ENCODE measurements at places on chromosomes 2 and 18.

- no peak for DNase-seq
Measured at GRCh38 chr2:12120281-12121150, 374.1 kb downstream of the LPIN1 start.

GRCh38 chr2:194126418-194126817 lies 1530.6 kb upstream of the SLC39A10 start:
- DNase-seq, result no peak

DNA sequence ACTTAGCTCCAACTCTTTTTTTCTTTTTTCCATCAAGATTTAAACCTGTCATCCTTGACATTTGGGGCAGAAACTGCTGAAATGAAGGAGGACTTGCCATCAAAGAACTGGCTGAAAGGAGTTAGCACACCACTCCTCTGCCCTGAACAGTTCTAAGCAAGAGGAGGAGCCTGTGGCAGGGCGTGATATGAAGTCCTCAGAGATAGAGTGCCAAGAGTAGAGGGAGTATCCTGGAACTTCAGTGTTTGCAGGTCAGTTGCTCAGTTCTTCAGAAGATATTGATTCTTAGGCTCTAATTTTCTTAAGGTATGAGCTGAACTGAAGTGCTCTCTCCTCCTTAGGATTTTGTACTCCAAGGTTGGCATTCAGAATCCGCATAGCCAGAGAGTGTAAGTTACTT lies 15.2 kb downstream of the NABP1 start:
- no peak for DNase-seq

DNA sequence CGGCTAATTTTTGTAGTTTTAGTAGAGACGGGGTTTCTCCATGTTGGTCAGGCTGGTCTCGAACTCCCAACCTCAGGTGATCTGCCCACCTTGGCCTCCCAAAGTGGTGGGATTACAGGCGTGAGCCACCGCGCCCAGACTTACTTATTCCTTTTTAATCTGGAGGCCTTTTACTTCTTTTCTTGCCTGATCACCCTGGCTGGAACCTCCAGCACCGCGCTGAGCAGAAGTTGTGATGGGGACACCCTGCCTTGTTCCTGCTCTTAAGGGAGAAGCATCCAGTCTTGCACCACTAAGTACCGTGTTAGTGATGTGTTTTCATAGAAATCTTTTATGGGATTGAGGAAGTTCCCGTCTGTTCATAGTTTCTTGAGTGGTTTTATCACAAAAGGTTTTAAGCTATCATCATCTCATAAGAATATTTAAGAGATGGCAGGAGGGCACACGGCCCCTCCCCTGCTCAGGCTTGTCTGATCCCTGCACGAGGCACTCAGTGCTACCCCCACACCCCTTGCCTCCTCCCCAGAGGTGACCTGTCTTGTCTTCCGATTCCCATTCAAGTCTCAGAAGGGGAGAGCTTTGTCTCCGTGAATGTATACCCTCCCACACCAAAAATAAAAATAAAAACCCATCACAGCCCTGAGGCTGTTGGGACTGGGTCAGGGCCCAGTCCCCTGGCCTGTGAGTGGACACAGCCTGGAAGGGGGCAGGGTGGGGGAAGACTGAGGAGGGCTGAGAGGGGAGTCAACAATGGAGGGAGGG lies 65.3 kb upstream of the SMAD7 start:
- no peak for DNase-seq

GRCh38 chr18:69397096-69397495 lies 3.6 kb upstream of the DOK6 start:
- no peak for DNase-seq

GRCh38 chr2:135582383-135582782 lies 51.1 kb downstream of the R3HDM1 start:
- no peak for DNase-seq

- no peak for DNase-seq
Measured at GRCh38 chr2:43329637-43330036, 103.2 kb upstream of the ZFP36L2 start.

DNA sequence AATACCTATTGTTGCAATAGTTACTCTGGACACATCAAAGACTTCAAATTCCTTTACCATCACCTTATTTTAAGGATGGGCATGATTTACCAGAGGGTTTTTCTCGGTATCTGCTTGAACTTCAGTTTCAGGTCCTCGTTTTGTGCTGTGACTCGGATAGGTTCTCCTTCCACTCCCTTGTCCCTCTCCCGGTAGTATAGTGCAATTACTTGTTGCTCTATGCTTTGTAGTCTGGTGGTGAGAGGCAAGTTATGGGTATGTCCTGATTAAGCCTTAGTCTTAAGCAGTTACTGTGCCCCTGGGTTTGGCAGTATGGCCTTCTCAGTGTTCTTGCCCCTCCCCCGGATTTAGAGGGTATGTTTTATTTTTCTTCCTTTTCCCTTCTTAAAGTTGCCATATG lies 96.6 kb downstream of the RHBDD1 start:
- DNase-seq, result no peak

DNA sequence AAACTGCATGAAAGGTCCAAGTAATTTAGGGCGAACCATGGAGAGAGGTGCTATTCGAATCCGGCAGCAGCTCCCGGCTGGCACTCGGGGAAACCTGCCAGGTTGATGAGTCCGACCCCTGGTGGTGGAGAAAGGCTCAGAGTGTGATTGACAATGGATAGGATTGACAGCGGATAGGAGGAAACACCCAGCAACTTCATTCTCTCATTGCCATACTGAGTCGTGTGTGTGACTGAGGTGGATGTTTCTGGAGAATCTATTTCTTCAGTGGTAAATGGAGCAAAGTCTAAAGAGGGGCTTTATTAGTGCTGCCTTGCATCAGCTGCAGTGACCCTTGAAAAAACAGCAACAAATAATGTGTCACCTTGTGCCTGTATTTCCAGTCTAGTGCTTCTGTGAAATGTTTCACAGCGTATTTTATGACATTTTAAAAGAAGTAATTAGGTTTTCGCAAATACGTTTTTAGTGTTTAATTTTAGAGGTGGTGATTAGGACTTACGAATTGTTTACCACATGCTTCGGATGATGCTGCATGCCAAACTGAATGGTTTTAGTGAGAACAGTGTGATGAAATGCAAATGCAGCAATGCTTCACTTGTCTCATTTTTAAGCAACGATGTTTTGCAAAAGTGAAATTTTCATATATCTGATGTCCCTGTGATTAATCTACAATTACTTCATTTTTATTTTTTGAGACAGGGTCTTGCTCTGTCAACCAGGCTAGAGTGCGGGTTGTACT lies 102.0 kb downstream of the DCDC2C start:
- no peak for DNase-seq

DNA sequence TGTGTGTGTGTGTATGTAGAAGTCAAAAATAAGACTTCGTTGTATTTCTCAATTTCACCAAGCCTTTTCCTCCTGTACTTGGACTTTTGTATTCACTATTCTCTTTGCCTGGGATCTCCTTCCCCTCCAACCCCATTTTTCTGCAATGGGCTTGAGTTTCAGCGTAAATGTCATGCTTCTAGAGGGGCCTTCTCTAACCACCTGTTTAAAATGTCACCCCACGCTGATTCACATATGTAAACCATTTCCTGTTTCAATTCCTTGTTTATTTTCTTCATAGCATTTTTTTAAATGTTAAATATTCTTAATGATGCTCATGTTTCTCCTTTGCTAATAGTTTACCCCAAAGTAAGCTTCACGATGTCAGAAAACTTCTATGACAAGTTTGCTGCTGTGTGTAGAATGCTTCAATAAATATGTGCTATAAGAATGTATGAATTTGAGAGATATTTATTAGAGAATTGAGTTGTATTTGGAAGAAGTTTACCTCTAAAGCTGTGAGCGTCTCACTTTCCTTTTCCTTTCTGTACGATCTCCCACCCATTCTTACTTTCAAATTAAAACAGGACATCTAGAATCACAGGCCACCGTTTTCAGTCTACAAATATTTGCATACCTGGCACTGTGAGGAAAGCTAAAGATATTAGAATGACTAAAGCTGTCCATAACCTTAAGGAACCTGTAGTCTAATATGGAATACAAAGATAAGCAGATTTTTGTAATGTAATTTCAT lies 762.4 kb downstream of the LRRTM4 start:
- DNase-seq, result no peak

DNA sequence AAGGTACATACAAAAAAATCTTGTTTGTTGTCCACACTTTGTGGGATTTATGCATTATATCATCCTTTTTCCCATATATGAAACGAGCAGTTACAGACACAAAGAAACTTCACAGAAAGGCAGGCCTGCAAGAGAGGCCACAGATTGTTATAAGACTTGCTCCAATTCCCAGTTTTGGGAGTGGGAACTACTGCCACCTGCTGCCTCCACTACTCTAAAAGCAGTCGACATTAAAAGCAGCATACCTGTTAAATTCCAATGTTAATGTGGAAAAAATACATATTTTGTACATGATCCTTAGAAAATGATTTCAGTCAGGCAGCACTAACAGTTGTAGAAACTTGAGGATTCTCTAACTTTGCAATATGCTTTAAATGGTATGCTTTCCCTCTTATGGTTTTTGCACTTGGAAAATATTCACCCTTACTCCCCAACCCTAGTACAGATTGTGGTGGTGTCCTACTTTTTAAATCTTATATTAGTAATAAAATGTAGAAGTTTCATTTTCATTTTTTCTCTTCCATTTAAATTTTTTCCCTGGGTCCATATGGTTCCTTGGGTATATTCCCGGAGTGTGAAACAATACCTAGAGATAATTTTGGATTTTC lies 37.9 kb downstream of the SLC38A11 start:
- peak; percentile 18 for DNase-seq

DNA sequence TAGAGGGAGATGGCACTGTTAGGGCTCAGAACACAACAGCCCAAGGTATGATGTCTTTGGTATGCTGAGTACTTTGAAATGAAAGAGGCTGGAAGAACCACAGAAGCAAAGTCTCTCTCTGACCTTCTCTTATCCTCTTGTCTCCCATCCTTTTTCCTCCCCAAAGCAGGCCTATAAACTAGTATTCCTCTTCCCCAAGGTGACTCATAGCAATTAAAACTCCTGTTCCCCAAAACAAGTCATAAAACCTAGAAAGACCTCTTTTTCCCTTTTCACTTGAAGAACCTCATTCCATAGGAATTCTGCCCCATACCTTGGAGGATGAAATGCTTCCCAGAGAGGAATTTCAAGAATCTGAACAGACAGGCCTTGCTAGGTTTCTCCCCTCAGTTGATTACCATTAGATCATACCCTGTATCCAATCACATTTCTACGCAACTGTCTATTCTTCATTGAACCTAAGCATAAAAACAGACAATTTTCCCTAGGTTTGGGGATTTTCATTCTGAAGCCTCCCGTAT lies 25.7 kb downstream of the MDH1 start:
- no peak for DNase-seq

DNA sequence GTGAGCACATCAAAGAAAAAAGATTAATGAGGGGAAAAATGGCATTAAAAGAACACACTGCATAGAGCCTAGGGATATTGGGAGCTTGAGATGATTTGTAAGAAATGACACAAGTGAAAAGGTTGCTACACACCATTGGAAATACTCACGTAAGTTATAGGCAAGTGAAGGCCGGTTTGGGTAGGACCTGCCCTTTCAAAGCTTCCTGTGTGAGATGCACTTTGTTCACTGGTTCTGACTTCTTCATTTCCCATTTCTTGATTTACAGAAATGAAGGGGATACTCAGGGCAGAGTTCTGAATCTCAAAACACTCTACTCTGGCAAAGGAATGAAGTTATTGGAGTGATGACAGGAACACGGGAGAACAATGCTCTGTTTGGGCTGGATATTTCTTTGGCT lies at the start of gene IL18RAP:
Gene IL18RAP (plus strand): TSS at position 251 of the 400 bp plus-strand sequence. CDS start 118 bp downstream, at position 369.
- DNase-seq, result no peak

DNA sequence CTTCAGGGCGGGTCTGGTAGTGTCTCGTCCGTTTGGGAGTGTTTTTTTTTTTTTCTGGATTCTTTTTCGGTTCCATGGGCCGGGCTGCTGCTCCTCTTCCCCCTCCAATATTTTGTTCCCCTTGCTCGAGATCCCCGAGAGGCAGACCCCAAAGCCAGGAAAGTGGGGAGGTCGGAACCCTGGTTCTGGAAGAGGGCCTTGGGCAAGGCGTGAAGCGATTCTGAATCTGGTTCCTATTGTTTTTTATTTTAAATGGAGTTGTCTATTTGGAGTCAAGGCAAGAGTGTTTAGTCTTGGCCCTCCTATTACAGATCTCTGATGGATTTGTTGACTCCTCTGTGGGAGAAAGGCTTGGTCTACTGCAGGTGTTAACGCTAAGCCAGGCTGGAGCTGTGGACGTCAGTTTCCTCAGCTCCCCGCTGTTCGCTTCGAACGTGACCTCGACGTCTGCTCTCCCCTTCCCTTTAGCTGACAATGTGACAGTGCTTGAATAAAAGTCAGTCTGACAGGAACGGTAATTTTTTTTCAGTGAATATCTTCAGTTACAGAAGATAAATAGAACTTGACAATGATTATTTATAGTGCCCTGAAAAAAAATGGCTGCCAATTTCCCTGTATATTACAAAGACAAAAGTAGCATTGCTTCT lies 683 bp upstream of the DNAJC27 start:
- no peak for DNase-seq

GRCh38 chr2:136994793-136995192 lies 229.4 kb downstream of the THSD7B start:
- no peak for DNase-seq

DNA sequence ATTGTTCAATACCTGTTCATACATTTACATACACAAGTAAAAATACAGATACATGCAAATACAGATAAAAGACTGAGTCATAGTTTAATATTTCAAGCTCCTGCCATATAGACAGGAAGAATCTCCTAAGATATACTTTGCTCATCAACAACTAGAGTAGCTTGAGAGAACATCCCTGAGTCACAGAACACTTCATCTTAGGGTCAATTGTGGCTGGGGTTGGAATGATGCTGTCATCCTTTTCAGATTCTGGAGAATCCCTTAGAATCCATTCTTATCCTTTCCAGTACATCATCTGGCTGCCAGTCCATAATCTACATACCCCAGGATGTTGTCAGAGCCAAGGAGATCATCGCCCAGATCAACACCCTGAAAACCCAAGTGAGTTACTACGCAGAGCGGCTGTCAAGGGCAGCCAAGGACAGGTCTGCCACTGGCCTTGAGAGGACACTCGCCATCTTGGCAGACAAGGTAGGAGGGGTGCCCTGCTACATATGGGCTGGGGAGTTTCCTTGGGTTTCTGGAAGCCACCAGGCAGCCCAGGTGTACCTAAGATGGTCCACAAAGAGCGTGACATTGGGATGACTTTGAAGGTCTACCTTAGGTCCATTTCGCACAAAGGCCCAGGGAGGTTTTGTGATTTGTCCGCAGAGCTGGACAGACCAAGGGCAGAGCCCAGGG lies 55.7 kb downstream of the COA5 start:
- no peak for DNase-seq

DNA sequence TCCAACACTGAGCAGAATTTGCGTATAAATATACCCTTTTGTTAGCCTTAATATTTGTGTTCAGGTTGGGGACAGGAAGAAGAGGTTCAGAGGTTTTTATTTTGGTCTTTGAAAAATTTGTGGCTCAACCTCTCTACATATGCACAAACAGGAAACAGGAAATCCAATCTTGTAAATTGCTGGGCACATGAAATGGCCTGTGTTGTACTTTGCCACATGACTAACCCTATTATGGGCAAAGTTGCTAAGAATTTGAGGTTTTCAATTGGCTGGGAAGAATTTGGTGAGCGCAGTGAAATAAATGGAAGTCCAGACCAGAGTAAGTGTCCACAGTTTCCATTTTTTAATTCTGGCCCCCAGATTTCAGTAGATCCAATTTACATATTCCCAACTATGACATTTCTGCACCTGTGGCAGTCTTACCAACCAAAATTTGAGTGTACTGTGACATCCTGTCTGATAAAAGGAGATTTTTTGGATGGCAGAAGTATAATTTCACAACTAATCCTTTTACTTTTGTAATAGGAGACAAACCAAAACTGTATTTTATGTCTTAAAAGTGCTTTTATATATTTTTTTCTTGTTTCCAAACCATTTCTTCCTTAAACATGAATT lies 63.6 kb downstream of the COX7A2L start:
- no peak for DNase-seq

Measured in DMS153 (cell line).